ENCODE measurements at places on chromosomes 3 and 15. TPM values are rescaled to one million over a fixed set of nuclear protein-coding genes. Genes with fewer than 3 reads are reported as not detected.

Gene PLA2G4F
- not detected for total RNA-seq

Gene ZBBX
- not detected for total RNA-seq

DNA sequence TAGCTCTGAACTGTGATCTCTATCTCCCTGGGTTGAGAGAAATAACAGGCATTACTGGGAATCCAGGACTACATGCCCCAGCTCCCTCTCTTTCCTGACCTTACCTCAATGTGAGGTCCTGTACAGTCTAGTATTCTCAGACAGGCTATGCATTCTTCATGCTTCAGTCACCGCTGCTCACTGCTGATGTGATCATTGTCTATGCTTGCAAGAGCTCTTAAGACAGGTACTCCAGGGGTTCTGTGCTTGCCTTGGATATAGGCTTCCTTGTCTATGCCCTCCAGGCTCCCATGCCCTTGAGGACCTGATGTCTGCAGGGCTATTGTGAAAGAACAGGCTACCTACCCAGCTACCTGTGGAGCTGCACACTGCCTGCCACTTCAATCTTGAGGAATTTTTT is 183.6 kb downstream of the MBNL1 start:
- H3K4me1 ChIP-seq: peaks cover 1% of the 10 kb centered on the region
- peaks cover 14% of the 10 kb centered on the region for H3K36me3 ChIP-seq
- DNase-seq: no peak
- no peak overlapping the region for H3K27ac ChIP-seq

Gene WWTR1
- 120 TPM for total RNA-seq

DNA sequence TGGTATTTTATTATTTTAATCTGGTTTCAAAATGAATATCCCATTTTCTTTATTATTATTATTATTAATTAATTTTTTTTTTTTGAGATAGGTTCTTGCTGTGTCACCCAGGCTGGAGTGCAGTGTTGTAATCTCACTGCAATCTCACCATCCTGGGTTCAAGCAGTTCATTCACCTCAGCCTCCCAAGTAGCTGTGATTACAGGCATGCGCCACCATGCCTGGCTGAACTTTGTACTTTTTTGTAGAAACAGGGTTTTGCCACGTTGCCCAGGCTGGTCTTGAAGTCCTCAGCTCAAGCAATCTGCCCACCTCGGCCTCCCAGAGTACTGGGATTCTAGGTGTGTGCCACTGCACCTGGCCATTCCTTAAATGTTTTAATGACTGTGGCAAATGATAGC is 28.6 kb downstream of the DAG1 start:
- DNase-seq: no peak
- no peak overlapping the region for H3K4me3 ChIP-seq
- peaks cover 21% of the 10 kb centered on the region for H3K4me1 ChIP-seq
- no peaks in the 10 kb centered on the region for H3K27me3 ChIP-seq

- no peak overlapping the region for H3K27ac ChIP-seq
- H3K36me3 ChIP-seq: no peaks in the 10 kb centered on the region
- H3K4me1 ChIP-seq: peaks cover 10% of the 10 kb centered on the region
- H3K4me3 ChIP-seq: no peak overlapping the region
- DNase-seq: no peak
- H3K27me3 ChIP-seq: no peaks in the 10 kb centered on the region
Observed at GRCh38 chr3:31724651-31725050, 191.9 kb downstream of the STT3B start.
